Fibroblast of skin of abdomen (primary cell): ENCODE measurements at places on chromosomes 6 and 20.
A peak's percentile ranks its signal among the peaks of the same experiment; 100 is the strongest.

GRCh38 chr6:134452906-134453305 lies 135.0 kb upstream of the SGK1 start:
- DNase-seq, result no peak

DNA sequence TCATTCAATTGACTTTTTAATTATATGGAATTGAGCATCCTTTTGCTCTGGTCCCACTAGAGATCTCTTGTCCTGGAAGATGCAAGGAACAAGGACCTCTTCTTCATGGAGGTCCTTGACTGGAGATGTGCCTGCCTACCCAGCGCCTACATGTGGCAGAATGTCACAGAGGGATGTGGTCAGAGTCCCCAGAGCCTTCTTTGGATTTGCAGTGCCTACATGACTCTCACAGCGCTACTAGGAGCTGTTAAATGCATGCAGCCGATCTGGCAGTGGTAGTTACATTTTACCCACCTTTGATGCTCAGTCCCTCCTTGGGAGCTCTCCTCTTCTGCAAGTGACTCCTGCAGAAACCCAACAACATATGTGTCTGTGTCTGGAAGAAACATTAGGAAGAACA lies 51.9 kb upstream of the ADTRP start:
- no peak for DNase-seq

- no peak for DNase-seq
These were observed 77.7 kb upstream of the CLDN20 start for GRCh38 chr6:155186052-155186658.

DNA sequence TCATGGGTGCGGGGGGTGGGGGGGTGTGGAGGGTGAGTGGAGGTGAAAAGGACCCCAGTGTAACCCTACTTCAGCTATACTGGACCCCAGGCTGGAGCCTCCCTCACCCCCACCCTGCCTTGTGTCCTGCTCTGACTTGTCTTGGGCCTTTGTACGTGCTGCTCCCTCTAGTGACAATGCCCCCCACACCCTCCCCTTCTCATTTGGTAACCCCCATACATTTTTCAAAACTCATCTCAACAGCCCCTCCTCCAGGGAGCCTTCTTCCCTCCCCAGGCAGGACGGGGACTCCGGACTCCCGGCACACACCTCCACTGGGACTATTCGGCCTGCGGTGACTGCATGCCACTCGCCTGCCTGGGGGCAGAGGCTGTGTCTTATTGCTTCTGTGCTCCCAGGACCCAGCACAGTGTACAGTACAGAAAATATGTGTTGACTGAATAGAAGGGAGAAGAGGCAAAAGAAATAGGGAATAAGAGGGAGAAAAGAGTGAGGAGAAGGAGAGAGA lies 108.2 kb downstream of the VEGFA start:
- no peak for DNase-seq

GRCh38 chr20:62719250-62719935 lies 10.8 kb downstream of the NTSR1 start:
- DNase-seq, result peak; percentile 31

DNA sequence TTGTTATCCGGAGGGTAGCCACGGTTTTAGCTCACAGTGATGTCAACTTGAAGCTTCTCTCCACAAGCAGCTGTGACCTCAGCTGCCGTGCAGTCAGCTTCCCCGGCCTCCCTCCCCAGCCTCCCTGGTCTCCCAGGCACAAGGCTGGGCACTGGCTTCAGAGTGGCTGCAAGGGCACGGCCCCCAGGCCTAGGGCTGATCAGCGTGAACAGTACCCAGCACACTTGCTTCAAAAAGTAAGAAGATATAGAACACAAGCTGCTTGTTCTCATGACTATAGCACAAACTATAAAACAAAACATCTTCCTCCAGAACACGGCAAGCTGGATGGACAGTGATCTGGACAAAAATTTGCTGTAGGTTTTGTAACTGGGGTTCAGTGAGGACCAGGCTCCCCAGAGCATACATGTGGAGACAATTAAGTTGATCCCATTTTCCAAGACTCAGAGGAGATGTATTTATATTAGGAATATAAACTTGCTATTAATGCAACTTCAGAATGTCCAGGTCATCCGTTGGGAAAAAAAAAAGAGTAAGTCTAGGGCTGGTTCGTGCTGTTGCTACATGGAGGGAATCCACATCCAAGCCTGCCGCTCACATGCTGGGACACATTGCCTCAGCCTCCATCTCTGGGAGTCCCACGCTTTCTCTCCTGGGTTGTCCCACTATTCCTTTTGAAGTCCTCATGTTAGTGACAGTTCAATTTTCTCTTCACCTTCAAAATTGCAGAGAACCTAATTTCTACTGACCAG lies 199.4 kb upstream of the THBS2 start:
- no peak for DNase-seq

DNA sequence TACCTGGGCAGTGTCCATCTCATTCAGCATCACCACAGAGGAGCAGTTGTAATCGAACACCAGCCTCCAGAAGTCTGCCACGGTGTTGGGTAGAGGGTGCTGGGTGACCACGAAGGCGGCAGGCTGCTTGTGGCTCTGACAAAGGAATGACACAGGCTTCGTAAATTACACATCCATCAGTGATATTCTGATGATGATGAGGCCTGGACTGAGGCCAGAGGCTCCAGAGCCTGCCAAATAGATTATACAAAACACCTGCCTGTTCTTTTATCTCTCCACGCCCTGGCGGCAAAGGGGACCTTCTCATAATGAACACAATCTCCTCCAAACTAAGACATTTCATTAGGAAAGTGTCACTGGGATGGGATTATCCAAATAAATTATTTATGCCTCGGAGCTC lies 480.2 kb upstream of the CHD6 start:
- DNase-seq, result no peak

DNA sequence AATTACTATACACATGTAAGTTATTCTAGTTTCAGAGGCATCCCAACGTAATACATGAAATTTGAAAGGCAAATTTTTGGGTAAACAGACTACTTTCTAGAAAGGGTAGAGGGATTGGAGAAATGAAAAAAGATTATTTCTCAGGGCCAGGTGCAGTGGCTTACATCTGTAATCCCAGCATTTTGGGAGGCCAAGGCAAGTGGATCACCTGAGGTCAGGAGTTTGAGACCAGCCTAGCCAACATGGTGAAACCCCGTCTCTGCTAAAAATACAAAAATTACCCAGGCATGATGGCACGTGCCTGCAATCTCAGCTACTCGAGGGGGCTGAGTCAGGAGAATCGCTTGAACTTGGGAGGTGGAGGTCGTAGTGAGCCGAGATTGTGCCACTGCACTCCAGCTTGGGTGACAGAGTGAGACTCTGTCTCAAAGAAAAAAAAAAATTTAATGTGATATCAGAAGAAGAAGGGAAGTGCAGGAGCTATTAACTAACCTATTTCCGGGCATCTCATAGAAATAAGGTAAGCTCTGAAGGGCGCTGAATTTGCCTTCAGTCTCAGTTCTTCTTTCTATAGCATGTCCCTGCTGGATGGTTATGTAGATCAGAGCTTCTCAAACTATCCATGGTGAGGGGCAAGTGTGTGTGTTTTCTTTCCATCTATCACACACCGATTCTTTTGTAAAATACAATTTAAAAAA lies 100.3 kb upstream of the MTHFD1L start:
- DNase-seq, result no peak

GRCh38 chr6:45192556-45192955 lies 135.6 kb upstream of the RUNX2 start:
- DNase-seq, result no peak
